ENCODE measurements at places on chromosomes 3 and 15.

DNA sequence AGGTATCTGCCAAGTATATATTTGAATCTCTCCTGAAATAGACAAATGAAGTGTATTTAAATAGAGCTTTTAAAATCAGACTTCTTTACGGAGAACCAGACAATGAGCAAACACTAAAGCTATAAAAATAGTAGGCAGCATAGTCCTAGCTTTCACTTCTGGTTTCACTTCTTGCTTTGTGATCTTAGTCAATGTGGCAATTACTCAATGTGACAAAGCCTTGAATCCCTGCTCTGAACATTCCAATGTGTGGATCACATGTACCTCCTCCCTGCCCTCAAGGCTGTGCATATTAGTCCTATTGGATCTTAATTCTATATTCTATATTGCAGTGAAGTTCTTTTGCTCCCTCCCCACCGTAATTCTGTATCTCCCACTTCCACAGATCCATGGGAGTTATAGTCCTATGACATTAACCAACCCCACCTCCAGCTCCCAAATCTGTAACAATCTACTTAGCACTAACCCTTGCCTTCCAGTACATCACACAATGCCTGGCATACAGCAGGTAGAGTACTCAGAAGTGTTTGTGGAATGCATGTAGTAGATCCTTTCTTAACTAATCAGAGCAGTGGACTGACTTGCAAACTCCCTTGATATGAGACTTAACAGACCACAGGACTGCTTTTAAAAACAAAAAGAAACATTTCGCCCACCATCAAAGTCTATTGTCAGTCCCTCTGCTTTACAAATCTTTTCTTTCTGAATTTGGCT is 24.3 kb upstream of the CP start:
- no peak for DNase-seq

- no peak for DNase-seq
Measured at GRCh38 chr3:170745211-170745718, 124.7 kb downstream of the RPL22L1 start.

DNA sequence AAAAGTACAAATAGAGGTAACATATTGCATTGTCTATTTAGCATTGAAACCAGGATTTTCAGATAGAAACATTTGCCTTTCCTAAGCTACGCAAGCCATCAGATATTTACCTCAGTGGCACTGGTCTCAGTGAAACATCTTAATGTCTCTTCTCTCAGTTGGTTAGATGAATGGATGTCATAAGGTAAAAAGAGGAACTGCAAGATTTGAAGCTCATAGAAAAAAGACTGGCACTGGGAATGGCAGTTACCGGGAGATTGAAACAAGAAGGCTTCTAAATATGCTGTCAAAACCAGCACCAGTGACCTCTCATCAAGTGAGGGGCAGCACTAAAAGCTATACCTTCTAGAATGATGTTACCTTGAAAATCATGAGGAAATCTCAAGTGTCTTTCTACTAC is 486.4 kb downstream of the FHIT start:
- DNase-seq = no peak

- DNase-seq = no peak
Measured at GRCh38 chr3:32593903-32594525, 23.4 kb upstream of the DYNC1LI1 start.

GRCh38 chr15:90998737-90999136 is 4.4 kb upstream of the PRC1 start:
- DNase-seq = no peak

GRCh38 chr15:71120428-71120944 is 5.2 kb downstream of the THSD4 start:
- DNase-seq = no peak

GRCh38 chr3:32240159-32240545 is 1.7 kb downstream of the CMTM8 start:
- no peak for DNase-seq

- no peak for DNase-seq
Measured at GRCh38 chr15:74889390-74889882, 406 bp upstream of the MPI start.

GRCh38 chr3:183085634-183086390 is 13.5 kb downstream of the MCCC1 start:
- DNase-seq = no peak

DNA sequence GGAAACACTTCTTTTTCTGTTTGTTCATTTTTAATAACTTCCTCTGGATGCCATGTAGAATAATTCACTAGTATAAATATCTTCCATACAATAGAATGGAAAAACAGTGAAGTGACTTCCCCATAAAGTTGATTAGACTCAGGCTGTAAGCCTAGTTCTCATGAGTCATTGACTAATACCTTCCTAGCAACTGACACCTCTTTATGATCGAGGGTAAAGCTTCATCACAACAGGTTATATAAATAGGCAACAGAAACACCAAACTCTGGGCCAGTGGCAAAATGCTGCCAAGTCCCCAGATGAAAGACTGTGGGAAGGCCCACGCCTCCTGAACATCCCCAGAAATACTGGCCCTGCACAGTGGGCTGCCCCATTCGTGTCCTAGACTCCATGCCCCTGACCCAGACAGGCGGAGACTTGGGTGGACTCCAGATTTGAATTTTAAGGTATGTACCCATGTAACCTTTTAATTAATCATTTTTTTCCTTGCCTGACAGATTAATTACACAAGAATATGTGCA is 71.3 kb upstream of the TBC1D23 start:
- DNase-seq = no peak

DNA sequence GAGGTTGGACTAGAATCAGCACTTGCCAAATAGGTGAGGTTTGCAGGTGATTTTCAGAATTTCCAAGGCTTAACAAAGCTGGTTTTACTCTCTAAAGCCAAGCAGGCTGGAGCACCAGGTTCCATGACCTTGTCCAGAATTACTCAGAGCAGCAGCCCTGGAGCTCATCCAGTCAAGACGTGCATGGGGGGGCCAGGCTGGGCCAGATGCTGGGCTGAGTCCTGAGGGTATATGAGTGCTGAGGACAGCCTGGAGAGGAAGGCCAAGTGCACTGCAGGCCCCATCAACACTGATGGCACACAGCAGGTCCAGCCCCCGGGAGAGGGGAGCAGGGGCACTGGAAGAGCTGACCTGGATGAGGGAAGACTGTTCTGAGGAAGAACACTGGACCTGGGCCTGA is 3.0 kb upstream of the TXNRD3 start:
- DNase-seq = no peak

- no peak for DNase-seq
Measured at GRCh38 chr3:172179680-172180399, 140.5 kb downstream of the FNDC3B start.

DNA sequence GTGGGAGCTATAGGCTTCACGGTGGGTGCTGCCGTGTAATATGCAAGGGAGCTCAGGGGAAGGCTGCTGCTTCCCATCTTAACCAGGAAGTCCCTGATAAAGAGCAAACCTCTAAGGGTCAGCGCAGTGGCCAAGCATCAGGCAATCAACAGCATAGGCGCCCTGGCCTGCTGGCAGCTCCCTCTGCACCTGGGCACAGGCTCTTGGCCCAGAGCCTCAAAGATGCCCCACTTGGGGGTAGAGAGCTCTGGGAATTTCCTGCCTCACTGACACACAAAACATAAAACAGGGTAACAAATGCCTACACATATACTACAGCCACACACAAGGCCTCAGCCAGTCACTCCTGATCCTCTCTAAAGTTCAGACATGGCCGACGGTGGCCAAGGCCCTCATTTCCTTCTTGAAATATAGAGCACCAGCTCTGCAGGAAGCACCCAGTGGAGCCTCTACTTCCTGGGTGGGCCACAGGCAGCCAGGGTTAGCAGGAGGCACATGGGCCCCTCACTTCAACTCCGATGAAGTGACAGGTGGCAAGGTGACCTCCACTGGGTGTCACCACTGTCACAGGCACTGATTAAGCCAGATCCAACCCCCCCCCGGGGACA is 20.5 kb downstream of the SLC41A3 start:
- DNase-seq = no peak

GRCh38 chr3:172244011-172244410 is 204.2 kb downstream of the GHSR start:
- DNase-seq = no peak

- no peak for DNase-seq
Measured at GRCh38 chr3:40645883-40646282, 121.1 kb downstream of the ZNF621 start.

- no peak for DNase-seq
Measured at GRCh38 chr15:92102395-92102755, 248.9 kb downstream of the SLCO3A1 start.

- no peak for DNase-seq
Measured at GRCh38 chr15:72353266-72353665, 22.5 kb downstream of the HEXA start.

DNA sequence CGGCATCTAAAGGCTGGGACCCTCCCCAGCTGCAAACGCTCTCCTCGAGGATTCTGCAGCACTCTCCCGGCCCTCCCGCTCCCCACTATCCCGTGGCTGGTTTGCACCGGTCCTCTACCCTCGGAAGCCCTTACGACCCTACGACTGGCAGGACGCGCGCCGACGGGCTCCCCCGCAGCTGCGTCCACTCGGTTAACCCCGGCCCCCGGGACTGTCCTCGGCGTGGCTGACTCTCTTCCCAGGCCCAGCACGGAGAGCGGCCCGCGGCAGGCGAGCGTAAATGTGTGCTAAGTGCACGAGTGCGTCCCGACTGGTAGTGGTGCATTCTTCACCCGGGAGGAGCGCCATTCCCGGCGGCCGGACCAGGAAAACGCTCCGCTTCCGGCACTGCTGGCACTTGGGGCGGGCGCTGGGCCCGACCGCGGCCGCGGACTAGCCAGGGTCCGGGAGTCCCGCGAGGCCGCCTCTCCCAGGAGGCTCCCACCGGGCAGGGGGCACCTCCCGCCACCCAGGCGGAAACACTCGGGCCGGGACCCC is 508 bp downstream of the GORASP1 start:
- peak; percentile 42 for DNase-seq

DNA sequence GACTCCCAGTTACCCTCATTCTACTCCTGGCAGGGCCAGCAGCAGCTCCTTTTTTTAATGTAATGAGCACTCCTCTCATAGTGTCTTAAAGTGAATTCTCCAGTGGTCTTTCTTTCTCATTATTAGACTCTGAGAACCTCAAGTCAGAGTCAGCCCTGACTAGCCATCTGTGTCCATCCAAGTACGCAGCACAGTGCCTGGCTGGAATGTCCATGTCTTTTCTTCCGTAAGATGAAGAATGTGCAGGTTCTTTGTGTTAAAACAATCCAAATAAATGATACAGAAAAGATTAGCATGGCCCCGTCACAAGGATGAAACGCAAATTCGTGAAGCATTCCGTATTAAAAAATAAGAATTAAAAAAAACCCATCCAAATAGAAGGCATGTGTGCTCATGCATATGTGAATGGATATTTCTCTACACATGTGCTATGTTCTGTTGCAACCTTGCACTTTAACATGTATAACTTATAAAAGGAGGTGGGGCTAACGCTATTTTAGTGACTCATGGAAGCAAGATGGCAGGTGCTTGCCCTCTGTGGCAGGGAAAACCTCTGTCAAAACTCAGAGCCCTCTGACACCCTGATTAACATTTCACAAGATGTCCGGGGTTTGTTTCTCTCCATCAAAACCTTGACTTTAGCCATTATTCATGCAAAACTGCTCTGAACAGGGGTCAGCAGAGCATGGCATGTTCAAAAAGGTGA is 170.7 kb upstream of the TOPAZ1 start:
- no peak for DNase-seq

- DNase-seq = no peak
Measured at GRCh38 chr3:182959474-182960350, 20.6 kb downstream of the DCUN1D1 start.

DNA sequence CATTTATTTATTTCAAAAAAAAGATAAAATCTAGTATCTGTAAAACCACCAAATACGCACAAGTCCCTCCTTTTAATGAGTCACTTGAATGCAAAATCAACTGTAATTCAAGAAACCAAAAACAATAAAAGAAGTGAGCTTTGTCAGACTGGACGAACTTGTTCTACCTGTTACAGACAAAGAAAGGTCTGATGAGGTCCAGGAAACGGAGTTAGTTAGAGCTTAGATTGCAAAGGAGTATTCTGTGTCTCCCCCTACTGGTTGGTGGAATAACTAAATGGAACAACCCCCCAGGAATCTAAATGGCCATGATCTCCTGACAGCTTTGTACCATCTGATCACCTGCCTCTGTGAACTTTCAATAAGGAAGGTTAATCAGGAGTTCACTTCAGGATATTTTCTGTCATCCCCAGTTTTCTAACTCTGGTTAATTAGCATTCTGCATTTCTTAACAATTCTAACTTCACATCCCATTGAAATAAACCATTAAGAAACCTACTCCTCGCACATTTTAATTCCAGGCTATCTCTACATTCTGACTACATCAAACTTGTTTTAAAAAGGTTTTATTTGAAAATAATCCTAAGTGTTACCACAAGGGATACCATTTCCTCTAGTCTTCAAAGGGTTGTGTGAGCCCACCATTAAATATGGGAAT is 333.0 kb upstream of the SATB1 start:
- DNase-seq = no peak

- DNase-seq = no peak
Measured at GRCh38 chr3:178451799-178452198, 84.4 kb upstream of the KCNMB2 start.

DNA sequence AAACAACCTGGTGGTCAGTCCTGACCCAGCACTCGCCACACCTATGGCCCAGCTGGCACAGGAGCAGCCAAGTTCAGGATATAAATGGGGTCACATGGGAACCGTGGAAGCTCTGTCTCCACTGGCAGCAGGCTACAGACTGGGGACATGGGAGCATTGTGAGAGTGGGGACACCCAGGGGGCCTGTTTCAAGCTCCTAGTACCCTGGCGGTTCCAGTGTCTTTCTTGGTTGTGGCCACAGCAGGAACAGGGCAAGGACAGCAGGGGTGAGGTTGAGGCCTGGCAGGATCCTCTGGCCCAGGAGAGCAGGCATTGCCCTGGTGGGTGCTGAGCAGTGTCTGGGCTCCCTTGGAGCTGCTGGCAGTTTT is 1.9 kb downstream of the CSK start:
- DNase-seq = no peak

- no peak for DNase-seq
Measured at GRCh38 chr3:167976516-167977361, 119.0 kb downstream of the GOLIM4 start.
